Fibroblast of gingiva (primary cell): ENCODE measurements at places on chromosomes 7 and 10.
A peak's percentile ranks its signal among the peaks of the same experiment; 100 is the strongest.

- no peak for DNase-seq
These were observed at the start of gene HABP2 for GRCh38 chr10:113552701-113553100. Gene HABP2 (plus strand): TSS chr10:113553053. CDS start chr10:113553122, 69 bp downstream.

DNA sequence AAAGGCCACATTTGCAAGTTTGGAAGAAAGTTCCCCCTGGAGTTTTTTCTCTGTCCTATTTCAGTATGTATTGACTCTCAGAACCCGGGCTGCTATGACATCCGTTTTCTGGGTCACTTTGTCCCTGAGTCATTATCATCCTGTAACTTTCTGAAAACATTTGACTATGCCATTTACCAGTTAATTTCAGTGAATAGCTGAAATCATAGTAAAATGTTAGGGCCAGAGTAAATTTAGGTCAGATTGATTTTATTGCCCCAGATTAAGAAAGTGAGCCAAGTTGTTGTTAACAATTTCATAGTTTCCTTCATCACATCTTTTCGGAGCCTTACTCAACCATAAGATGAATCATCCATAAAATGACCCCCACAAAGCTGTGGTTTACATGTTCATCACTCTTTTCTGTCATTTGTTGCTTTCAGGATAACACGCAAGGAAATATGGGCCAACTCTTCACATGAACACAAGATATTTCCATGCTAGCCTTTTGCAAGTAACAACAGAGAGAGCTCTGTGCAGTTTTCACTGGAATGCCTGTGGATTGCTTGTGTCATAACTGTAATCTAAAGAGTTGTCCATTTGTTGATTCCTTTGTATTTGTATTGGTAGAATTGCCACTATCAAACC lies 3.9 kb upstream of the MACC1 start:
- peak; percentile 93 for DNase-seq

DNA sequence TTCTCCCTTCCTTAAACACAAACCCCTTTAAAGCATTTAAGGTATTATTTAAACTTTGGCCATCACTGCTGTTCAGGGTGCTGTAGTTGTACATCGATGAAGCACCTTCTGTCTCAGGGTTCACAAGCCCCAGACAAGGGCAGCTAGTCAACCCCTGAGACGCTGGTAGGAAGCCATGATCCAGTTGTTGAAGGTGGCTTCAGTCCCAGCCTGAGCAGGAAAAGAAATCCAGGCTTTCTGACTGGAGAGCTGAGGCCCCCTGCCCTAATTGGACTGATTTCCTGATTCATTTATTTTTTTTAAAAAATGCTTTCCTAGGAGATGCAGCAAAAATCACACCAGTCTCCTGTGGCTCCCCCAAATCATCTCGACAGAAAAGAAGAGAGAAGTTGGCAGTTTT lies 15.8 kb downstream of the CPA1 start:
- no peak for DNase-seq

DNA sequence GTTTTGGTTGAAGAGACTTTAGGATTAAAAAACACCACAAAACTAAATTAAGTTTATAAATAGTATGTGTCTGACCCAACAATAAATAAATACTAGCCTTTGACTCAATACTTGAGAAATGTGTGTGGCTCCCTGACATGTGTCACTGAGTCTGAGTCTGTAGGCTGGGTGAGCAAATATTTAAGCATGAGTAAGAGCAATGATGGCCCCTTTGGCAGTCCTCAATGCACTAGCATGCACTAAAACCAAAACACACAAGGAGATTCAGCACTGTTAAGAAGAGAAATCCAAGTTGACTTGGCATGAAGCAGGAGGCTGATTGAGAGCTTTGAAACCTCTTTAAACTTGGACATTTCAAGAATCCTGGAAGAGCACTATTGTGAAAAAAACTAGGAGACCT lies 37.1 kb downstream of the CCDC71L start:
- DNase-seq: peak; percentile 82

DNA sequence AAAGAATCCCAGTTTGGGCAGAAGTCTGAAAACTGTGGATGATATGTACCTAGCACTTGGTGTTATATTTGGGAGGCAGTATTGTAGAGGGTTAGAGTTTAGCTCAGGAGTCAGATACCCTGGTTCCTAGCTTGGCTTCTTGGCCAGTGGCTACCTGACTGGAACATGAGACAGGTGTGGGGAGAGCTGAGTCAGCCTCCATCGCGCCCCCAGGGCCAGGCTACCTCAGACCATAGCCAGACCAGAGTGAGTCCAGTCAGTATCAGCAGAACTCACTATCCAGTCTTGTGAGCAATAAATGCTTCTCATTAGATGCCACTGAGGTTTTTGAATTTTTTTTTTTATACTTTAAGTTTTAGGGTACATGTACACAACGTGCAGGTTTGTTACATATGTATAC lies 26.0 kb downstream of the CYP3A5 start:
- no peak for DNase-seq

GRCh38 chr10:63430091-63430998 lies 35.4 kb downstream of the JMJD1C start:
- peak; percentile 52 for DNase-seq

DNA sequence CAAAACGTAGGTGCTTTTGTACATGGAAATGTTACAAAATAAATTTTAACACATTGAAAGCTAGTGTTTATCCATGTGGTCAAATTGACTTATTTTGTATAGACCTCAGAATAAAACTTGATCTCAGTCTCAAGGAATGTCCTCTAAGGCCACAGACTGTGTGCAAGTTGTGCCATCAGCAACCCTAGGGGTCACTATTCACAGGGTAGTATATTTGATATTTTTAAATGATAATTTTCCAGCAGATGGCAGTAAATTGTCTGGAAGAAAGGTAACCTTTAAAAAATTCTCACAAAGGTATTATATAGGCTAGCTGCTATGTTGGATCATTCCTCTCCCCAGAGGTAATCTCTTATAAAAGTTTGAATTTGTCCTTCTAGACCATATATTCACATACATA lies 12.9 kb upstream of the SNX10 start:
- DNase-seq: no peak

GRCh38 chr10:4725917-4726606 lies 99.9 kb upstream of the AKR1E2 start:
- peak; percentile 77 for DNase-seq

GRCh38 chr7:68697796-68698280 lies 900.4 kb upstream of the AUTS2 start:
- no peak for DNase-seq

DNA sequence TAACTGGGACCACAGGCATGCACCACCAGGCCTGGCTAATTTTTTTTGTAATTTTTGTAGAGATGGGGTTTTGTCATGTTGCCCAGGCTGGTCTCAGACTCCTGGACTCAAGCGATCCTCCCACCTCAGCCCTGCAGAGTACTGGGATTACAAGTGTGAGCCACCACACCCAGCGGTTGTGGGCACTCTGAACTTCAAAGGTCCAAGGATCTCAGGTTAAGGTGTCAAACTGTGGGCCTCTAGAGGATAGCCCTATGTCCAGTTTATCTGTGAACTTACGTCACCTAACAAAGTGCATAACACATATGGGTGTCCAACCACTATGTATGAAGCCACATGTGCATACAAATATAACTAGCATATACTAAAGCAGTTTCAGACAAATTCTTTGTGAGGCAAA lies 3.2 kb upstream of the IL2RA start:
- no peak for DNase-seq

GRCh38 chr10:83167081-83167480 lies 972.2 kb upstream of the GHITM start:
- no peak for DNase-seq

DNA sequence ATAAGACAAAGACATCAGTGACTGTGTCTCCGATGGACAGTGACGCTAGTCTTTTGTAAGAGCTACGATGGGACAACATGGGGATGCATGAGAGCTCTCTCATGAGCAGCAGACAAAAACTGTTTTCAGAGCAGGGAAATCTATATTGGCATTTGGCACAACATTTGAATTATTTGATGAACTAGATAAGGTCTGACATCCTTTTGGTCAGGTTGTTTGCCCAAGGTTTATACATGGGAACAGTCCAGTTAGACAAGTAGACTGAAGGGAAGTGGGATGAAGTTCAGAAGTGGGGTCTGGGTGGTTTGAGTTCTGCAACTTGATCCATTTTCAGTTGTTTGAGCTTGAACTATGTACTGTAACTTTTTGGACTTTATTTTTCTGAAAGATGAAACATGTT lies 50.8 kb downstream of the BUB3 start:
- no peak for DNase-seq

- DNase-seq: no peak
These were observed 20.3 kb downstream of the MRPS24 start for GRCh38 chr7:43849047-43849446.

DNA sequence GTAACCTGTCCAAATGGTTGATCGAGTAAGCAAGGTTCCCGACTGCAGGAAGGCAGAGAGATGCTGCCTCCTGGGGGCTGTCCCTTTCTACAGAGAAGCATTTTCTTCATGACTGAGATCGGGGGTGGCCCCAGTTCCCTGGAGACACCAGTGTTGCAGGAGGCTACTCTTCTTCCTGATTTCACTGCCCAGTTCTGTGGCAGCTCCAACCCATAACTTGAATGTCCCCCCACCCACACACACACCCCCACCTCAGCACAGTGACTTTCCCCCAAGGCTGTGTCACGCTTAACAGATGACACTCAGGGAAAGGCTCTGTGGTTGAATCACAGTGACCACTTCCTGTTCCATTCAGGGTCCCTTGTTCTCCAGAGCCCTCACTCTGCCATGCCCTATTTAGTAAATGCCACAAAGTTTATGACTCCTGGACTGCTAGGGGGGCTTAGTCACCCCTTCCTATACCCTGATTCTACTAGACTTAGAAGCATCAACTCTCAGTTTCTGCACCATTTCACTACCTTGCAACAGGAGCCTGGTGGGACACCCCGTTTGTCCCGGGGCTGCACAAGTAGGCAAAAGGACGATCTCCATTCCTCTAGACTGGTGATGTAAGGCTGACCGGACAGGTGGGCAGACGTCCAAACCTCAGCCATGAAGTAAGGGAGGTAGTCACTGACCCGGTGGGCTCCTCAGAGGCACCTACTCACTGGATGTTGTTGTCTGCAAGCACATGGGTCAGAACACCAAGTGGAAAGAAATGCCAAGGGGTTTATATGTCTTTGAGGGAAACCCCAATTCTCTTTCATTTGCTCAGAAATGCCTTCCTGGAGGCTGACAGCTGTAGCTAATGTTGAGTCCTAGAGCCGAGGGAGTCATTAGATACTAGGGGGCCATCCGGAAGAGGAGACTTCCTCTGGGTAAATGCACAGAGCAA lies 31.3 kb upstream of the SMC3 start:
- DNase-seq: peak; percentile 15

- no peak for DNase-seq
These were observed 73.7 kb upstream of the SKAP2 start for GRCh38 chr7:26937939-26938623.

- peak; percentile 52 for DNase-seq
These were observed 195.3 kb downstream of the FAM107B start for GRCh38 chr10:14579405-14579804.

DNA sequence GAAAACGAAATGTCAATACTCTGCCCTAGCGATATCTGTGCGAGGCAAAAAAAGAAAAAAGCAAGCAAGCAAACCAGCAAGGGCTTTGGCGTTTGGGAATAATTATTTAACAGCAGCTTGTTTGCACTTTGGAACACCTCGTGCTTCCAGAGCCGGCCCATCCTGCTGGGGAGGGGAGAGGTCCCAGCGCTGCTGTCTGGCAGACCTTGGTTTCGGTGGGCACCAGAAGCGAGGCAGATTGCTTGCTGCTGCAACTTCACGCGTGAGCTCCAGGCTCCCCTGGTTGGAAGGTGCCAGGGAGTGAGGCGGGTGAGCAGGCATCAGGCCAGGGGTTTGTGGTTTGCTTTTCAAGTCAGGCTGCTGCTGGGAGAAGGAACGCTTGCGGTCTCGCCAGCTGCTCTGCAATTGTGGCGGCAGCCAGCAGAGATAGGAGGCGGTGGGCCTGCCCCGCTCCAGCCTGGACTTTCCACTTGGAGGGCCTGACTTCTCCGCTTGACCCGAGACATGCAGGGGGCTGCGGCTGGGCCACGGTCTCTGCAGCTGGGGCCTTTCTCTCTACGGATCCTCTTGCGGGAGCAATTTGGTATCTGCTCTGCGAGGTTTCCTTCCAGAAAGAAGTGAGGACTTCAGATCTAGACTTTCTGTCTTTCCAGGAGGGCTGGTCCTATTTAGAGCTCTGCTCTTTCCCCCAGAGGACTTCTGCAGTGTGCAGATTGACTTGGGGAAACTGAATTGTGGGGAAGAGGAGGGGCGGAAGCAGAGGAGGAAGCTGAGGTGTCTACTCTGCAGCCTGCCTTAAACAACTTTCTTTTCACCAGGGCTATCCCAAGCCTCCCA lies 131.4 kb downstream of the PRPF18 start:
- DNase-seq: peak; percentile 83

GRCh38 chr7:141551782-141552181 lies 572 bp downstream of the AGK start:
- no peak for DNase-seq

- DNase-seq: no peak
These were observed 23.7 kb downstream of the CREM start for GRCh38 chr10:35150308-35150707.

GRCh38 chr7:129401967-129402860 lies 32.0 kb upstream of the STRIP2 start:
- DNase-seq: no peak

- no peak for DNase-seq
These were observed 3.4 kb upstream of the PRKCQ start for GRCh38 chr10:6583447-6583846.

DNA sequence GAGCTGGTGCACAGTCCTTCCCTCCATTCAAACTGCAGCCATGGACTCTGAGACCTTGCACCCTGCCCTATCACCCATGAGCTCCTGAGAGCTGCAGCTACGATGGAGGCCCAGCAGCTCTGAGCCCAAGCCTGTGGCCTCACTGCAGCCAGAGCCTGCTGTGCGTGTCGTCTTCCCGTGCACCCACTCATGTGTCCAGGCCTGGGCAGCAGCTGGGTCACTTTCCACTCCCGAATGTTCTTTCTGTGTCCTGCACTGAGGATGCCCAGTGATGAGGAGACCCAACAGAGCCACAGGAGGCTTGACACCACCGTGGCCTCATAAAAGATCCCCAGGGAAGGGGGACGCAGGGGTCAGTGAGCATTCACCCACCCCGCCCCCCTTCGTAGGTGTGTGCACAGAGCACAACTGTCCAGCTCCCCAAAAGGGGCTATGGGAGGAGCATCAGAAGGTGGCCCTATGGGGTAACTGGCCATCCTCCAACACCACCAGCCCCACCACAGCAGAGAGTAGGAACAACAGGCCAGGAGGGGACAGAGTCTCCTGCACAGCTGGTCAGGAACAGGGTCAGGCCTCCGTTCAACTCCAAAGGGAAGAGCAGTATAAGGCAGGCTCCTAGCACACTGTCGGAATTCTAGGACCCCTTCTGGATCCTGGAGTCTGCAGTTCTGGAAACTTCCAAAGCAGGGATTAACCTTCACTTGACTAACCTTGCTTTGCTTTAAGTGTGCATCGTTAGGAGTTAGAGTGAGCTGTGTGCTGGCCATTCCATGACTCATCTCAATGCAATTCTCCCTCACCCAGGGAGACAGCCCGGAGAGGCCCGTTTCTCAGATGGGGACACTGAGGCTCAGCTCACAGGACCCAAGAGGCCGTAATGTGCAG lies 52.6 kb downstream of the RASGEF1A start:
- DNase-seq: no peak

GRCh38 chr10:89829887-89830269 lies 128.5 kb downstream of the KIF20B start:
- DNase-seq: no peak

- DNase-seq: peak; percentile 82
These were observed 170.2 kb downstream of the FAM107B start for GRCh38 chr10:14604181-14605142.
